Stimulated activated CD4-positive, alpha-beta T cell treated with anti-CD3 and anti-CD28 coated beads, Interleukin-4, amount 100 ng/mL, for 48 hours (primary cell): ENCODE measurements at places on chromosomes 11 and 22.

DNA sequence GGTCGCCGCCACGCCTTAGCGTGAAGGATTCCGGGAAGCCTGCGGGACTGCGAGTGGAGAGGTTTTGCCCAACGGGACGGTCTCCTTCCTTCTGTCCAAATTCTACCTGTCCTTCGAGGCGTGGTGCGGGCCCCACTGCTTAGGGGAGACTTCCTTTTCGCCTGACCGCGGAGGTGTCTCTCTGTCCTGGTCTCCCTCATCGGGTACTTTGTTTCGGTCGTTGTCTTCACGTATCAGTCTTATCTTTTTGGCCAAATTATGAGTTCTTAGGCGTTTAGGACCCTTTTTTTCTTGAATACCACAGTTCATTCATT, 388 bp downstream of the HINFP start:
- no peak for DNase-seq

GRCh38 chr11:69801513-69802335, 17.5 kb downstream of the FGF3 start:
- peak; percentile 30 for DNase-seq

DNA sequence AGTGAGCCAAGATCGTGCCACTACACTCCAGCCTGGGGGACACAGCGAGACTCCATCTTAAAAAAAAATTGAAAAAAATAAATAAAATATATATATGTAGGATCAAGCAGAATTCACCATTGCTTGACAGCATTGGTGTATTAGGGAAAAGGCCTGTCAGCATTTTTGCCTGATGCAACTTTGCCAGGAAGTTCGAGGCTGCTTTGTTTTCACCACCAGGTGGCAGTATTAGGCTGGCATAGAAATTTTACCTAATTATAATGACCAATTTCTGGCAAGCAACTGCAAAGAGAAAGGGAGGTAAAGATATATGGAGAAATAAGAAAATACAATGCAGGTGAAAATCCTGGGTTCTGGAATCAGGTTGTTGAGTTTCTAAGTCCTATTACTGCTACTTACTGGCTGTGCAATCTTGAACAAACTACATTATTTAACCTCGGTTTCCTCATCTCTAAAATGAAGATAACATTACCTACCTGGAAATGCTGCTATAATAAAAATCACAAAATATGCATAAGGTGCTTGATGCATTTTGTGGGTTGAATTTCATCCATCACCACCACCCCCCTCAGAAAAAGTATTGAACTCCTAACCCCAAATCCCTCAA, 24.7 kb downstream of the LAYN start:
- DNase-seq = peak; percentile 45

DNA sequence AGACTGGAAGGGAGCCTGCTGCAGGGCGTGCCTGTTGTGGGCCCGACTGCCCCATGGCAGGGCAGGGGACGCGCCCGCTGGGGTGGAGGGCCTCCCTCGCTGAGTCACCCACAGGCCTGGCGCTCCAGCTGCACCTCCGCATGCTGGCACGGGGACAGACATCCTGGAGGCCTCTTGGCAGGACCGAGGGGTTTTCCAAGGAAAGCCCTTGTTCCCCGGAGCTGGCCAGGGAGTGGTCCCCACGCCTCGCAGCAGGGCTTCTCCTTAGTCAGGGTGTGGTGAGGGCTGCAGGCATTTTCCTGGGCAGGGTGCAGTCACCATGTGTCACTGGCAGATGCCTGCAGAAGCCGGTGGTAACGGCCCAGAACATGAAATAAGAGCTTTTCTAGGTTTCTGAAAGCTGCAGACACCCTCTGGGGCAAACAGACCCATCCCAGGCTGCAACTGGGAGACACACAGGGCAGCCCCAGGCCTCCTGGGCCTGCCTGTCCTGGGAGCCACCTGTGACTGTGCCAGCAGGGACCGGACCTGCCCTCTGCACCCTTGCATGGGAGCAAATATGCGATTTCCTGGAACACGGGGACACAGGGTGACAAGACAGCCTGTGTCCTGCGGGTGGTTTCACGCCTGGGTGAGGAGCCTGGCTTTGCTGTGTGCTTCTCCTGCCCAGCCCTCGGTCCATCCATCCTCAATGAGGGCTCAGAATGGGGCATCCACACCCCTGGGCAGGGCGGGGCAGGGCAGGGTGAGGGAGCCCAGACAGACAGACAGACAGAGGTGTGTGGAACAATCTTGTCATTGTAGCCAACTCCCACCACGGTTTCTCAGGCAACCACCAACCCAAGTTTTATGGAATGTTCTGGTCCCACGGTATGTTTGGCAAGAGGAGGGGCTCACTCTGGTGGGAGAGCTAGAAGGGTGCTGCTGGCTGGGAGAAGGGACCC, 43.2 kb upstream of the FADD start:
- no peak for DNase-seq

DNA sequence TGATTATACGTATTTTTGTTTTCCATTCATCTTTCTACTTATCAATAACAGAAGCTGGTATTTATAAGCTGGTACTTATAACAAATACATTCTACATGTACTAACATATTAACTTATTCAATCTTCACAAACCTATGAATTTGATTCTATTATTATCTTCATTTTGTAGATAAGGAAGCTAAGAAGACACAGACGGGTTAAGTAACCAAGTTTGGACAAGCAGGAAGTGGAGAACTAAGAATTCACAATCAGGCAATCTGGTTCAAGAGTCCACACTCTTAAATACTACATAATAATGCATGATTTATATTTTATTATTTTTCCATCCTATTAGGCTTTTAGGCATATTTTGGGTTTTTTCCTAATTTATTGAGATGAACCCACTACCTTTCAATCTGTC, 25.0 kb downstream of the FCHSD2 start:
- DNase-seq = no peak

DNA sequence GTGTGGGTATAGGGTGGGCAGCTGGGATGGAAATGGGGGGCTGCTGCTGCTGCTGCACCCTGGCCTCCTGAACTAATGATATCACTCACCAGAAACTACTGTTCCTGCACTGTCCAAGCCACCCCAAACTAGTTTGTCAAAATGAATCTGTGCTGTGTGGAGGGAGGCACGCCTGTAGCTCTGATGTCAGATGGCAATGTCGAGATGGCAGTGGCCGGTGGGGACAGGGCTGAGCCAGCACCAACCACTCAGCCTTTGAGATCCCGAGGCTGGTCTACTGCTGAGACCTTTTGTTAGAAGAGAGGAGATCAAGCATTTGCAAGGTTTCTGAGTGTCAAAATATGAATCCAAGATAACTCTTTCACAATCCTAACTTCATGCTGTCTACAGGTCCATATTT, 1.3 kb downstream of the RAG1 start:
- DNase-seq = no peak

GRCh38 chr11:122100756-122101080, 15.3 kb downstream of the BLID start:
- no peak for DNase-seq

GRCh38 chr22:30574997-30575671, 669 bp upstream of the GAL3ST1 start:
- DNase-seq = no peak

GRCh38 chr11:115919341-115920091, 415.3 kb upstream of the CADM1 start:
- no peak for DNase-seq

- DNase-seq = no peak
Measured at GRCh38 chr22:40345271-40345670, 1.0 kb upstream of the ADSL start.

- no peak for DNase-seq
Measured at GRCh38 chr11:119936426-119936825, 201.5 kb downstream of the TRIM29 start.

DNA sequence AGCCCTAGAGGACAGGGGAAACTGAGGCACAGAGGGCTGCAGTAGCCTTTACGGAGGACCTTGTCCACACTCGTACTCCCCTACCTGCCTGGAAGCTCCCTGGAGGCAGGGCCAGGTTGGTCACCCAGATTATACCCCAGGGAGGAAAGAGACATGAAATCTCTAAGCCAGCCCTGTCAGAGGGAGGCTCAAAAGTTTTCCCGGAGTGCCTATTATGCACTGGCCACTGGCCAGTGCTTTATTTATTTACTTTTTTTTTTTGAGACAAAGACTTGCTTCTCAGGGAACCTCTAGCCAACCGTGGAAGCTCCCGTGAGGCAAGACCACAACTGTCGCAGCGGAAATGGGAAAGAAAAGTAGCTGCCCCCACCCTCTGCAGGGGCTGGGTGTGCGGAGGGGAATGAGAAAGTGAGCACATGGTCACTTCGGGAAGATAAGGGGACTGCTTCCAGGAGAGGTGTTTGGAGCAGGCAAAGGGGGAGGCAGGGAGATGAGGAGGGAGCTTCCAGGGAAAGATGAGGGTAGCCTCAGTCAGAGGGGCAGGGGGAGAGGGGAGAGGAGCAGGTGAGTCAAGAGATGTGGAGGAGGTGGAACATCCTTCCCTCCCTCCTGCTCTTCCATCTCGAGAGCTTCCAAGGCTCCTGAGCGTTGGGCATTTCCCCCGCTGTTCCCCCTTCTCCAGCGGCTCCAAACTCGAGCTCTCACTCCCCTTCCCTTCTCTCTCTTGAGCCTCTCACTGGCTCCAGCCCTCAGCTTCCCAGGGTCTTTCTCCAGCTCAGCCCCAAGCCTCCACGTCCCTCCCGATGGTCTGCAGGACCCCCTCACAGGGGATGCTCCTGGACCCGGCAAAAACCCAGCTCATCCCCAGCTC, 4.3 kb downstream of the IL2RB start:
- DNase-seq = no peak

DNA sequence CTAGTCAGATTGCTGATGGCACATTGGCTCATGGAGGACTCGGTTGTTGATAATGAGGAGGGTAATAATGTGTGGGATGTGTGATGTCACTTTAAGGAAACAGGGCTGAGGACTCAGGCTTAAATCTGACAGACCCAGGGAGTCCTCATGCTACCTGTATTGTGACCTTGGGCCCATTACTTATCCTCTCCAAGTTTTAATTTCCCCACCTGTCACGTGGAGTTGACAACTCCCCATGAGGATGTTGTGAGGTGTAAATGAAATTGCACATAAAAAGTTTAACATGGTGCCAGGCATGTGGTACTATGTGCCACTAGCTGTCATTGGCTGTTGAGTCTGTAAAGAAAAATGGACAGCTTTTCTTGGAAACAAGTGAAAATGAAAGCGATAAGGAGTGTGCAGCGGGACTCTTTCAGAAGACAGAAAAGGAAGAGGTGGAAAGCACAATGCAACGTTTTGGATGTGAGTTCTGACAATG, 15.3 kb downstream of the IL10RA start:
- DNase-seq = no peak

GRCh38 chr11:115439385-115439784, 64.8 kb downstream of the CADM1 start:
- no peak for DNase-seq

DNA sequence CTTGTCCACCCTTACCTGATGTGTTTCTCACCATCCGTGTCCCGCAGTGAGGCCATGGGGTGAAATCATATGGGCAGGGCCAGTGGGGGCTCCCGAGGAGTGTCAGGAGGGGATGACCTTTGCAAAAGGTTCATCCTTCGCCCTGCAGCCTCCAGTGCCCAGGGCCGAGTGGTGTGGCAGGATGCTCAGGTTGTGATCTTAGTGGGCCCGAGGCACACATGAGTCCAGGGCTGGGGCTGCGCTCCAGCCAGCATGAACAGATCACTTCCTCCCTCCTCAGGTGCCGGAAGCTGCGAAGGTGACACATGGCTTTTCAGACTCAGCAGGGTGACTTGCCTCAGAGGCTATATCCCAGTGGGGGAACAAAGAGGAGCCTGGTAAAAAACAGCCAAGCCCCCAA, 2.8 kb upstream of the FKBP2 start:
- no peak for DNase-seq

GRCh38 chr22:33851240-33851639, 69.0 kb downstream of the LARGE1 start:
- no peak for DNase-seq

DNA sequence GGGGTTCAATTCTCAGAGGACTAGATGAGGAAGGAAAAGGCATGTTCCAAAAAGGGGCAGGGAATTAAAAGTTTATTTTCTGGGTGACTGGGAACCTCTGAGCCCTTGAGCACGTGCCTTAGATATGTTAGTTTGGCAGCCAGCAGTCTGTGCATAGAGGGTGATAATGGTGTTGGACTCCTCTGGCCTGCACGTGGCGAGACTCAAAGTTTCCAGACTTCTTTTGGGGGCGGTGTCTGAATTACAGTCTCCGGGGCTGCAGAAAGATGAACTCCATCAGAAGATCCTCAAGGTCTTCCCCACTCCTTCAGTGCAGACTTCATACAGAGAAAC, 861 bp upstream of the ZNRF3 start:
- no peak for DNase-seq

DNA sequence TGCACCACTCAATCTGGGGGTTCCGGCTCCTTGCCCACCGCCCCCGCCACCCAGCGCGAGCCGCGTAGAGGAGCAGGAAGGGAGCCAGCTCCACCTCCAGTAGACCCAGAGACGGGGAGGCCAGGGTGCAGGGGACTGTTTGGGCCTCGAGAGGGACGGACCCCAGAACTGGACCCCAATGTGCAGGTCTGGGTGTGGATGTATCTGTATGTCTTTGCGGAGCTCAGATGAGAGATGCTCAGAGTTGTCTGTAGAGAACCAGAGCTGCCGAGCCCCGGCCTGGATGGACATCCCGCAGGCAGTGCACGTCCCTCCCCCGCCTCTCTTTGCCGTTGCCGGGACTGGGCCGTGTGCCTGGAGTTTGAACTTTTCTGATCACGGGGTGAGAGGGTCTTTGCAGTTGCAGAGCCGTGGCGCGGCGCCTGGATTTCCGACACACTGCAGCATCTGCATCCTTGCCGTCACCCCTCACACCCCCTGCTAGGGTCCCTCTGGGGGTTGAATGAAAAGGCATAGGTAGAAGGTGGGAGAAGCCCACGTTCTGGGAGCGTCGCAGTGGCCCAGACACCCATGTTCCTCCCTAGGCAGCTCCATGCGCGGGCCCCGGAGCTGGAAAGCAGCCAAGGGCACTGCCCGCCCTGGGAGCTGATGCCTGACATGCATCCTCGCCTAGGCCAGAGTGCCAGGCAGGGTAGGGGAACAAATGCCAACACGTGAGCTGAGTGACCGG, 105.2 kb downstream of the KCNQ1 start:
- no peak for DNase-seq

DNA sequence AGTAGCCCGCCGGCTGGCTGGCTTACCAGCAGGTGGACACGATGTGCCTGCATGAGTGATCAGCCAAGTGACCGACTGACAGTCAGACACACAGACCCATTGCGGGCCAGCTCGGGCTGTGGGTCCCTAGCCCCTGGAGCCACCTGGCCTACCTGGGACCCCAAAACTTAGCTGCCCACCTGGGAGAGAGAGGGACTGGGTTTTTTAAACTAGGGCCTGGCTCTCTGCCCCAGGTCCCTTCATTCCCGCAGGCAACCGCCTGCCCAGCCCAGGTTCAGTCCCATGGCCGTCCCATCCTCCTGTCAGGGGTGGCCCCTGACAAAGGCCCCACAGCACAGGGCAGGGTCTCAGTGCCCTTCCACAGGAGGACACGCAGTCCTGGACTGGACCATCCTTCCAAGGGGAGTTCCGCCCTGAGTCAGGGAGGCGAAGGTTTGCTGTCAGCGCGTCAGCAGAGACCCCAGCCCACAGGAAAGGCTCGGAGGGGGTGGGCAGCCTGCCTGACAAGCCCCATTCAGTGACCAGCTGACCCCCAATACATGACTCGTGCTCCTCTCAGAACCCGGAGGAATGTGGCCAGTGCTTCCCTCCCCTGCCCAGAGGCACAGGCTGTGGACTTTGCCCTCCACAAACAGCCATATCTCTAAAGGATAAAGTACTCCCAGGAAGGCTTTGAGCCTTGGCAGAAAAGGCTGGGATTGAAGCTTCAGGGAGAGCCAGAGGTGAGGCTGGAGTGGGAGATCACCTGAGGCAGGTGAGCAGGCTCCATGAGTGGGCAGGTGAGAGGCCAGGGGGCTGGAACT, 8.4 kb downstream of the SLCO2B1 start:
- DNase-seq = no peak

GRCh38 chr11:73283276-73284000, 11.3 kb downstream of the P2RY6 start:
- no peak for DNase-seq
